Sigmoid colon (tissue), 7 donors: ENCODE measurements at places on chromosomes 7 and 10. TPM values are rescaled to one million over a fixed set of nuclear protein-coding genes. Genes with fewer than 3 reads are reported as not detected.

- H3K4me1 ChIP-seq = no peaks in the 10 kb centered on the region
- no peak for DNase-seq
- no peaks in the 10 kb centered on the region for H3K36me3 ChIP-seq
- no peak overlapping the region for H3K27ac ChIP-seq
Observed at GRCh38 chr10:71939861-71940474, 24.2 kb upstream of the CHST3 start.

GRCh38 chr10:92239151-92239599 lies 51.7 kb downstream of the CPEB3 start:
- peak overlapping the region; percentile 78 for H3K4me3 ChIP-seq
- no peaks in the 10 kb centered on the region for H3K36me3 ChIP-seq
- peak overlapping the region; percentile 94 for H3K27ac ChIP-seq
- H3K4me1 ChIP-seq = peaks cover 44% of the 10 kb centered on the region
- DNase-seq = peak; percentile 63

DNA sequence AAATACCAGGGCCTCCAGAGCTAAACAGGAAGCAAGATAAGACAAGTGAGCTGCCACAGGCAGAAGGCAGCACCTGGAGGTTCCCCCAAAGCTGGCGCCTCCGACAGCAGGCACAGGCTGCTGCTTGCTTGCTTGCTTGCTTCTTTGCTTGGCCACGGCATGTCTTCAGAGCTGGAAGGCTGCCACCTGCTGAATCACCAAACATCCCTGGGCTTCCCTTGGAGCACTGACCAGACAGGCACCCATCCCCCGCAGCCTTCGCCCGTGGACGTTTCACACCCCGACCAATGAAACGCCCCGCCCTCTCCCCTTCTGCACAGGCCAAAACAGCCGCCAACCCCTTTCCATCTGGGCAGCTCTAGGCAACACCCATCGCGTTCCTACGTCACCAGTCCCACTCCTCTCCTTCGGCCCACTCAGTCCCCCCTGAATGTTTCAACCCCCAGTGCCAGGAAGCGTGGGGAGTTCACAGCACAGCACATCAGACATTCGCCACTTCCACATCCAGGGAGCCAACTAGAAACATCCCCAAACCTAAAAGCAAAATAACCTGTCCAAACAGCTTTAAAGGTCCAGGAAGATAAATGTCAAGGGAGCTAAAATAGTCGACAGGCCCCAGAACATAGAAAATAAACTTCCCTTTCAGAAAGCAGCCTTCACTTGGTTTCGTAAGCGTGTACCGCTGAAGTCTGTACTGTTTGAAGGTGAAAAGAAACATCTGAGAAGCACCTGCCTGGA lies 1.6 kb downstream of the SGMS1 start:
- peaks cover 46% of the 10 kb centered on the region for H3K4me1 ChIP-seq
- H3K27me3 ChIP-seq = no peaks in the 10 kb centered on the region

DNA sequence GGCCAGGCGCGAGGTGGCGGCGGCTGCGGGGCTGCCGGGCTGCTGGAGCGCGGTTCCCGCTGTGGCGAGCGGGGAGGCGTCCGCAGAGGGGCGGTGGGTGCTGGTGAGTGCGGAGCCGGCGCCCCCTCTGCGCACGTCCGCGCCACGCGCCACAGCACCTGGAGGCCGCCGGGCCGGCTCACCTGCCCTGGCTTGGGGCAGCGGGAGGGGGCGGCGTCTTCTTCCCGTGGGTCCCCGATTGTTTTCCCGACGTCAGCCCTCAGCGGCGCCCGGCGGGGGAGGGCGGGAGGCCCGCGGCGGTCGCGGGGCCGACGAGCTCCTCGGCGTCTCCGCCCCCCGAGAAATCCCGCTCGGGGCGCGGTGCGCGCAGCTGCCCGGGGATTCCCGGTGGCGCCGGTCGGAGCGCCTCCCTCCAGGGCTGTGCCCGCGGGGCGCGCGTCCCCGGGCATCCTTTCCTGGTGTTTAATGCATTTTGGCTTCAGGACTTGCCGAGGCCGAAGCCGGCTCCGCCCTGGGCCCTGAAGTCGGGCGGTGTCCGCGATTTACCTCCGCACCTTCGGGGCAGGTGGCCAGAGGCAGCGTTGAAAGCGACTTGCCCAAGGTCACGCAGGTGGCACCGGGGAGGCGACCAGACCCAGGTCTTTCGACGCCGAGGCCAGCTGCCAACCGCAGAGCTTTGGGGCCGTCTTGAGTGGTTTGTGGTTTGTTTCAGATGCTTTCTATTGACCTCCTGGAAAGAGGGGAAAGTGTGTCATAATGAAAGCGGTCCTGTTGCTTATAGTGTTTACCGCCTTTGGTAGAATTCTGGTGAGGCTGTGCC lies 561 bp downstream of the PLEKHA1 start:
- H3K36me3 ChIP-seq = no peaks in the 10 kb centered on the region
- peak; percentile 75 for DNase-seq
- peak overlapping the region; percentile 100 for H3K27ac ChIP-seq
- H3K4me1 ChIP-seq = peaks cover 61% of the 10 kb centered on the region
- H3K27me3 ChIP-seq = no peaks in the 10 kb centered on the region

GRCh38 chr7:47376991-47377616 lies 204.8 kb downstream of the TNS3 start:
- H3K27ac ChIP-seq = no peak overlapping the region
- DNase-seq = peak; percentile 52
- peaks cover 32% of the 10 kb centered on the region for H3K4me1 ChIP-seq
- H3K36me3 ChIP-seq = no peaks in the 10 kb centered on the region
- no peak overlapping the region for H3K4me3 ChIP-seq

- H3K4me3 ChIP-seq = no peak overlapping the region
- H3K27ac ChIP-seq = no peak overlapping the region
- H3K36me3 ChIP-seq = no peaks in the 10 kb centered on the region
- H3K27me3 ChIP-seq = no peaks in the 10 kb centered on the region
- DNase-seq = no peak
Observed at GRCh38 chr7:22426463-22427094, 69.6 kb upstream of the RAPGEF5 start.

GRCh38 chr10:132078746-132079345 lies 13.1 kb downstream of the JAKMIP3 start:
- H3K27me3 ChIP-seq = no peaks in the 10 kb centered on the region
- DNase-seq = no peak
- no peaks in the 10 kb centered on the region for H3K36me3 ChIP-seq
- no peak overlapping the region for H3K27ac ChIP-seq
- H3K4me1 ChIP-seq = no peaks in the 10 kb centered on the region

DNA sequence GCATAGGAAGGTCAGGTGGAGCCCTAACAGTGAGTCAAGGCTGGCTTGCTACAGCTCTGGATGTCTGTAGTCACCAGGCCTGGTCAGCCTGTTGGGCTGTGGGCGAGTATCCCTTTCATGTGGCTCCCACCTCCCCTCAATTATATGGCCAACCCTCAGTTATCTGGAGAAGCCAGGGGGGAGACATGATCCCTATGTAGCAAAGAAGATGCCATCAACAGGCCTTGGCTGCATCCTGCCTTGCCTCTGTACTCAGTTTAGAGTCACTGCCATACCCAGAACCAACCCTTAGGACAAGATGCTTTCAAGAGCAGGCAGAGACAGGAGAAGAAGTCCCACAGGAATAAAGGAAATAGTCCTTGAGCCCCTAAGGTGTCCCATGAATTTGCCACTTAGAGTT lies 763.9 kb downstream of the GRID1 start:
- DNase-seq = no peak
- no peaks in the 10 kb centered on the region for H3K27me3 ChIP-seq
- no peaks in the 10 kb centered on the region for H3K36me3 ChIP-seq
- no peak overlapping the region for H3K27ac ChIP-seq
- no peak overlapping the region for H3K4me3 ChIP-seq
- H3K4me1 ChIP-seq = no peaks in the 10 kb centered on the region

DNA sequence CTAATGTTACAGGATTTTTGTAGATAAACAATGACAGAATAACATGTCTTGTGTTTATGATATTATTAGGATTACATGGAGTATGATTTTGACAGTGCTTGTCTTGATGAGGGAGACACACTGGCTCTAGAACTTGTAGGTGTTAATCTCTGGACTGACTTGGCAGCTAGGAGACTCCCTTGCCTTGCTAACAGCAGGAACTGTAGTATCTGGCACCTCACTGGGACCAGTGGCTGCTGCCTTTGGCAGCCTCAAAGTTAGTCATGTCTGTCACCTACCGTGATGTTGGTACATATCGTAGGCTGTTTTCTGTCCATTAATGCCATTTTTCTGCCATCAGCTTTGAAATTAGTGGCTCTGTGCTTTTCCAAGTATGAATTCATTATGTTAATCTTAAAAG lies 261.5 kb downstream of the CDK14 start:
- H3K4me1 ChIP-seq = no peaks in the 10 kb centered on the region
- H3K36me3 ChIP-seq = no peaks in the 10 kb centered on the region
- no peak for DNase-seq
- no peak overlapping the region for H3K4me3 ChIP-seq
- H3K27ac ChIP-seq = no peak overlapping the region

- H3K27me3 ChIP-seq = no peaks in the 10 kb centered on the region
- H3K4me3 ChIP-seq = no peak overlapping the region
- no peaks in the 10 kb centered on the region for H3K36me3 ChIP-seq
- no peak for DNase-seq
Observed at GRCh38 chr7:51426163-51426562, 109.6 kb upstream of the COBL start.

DNA sequence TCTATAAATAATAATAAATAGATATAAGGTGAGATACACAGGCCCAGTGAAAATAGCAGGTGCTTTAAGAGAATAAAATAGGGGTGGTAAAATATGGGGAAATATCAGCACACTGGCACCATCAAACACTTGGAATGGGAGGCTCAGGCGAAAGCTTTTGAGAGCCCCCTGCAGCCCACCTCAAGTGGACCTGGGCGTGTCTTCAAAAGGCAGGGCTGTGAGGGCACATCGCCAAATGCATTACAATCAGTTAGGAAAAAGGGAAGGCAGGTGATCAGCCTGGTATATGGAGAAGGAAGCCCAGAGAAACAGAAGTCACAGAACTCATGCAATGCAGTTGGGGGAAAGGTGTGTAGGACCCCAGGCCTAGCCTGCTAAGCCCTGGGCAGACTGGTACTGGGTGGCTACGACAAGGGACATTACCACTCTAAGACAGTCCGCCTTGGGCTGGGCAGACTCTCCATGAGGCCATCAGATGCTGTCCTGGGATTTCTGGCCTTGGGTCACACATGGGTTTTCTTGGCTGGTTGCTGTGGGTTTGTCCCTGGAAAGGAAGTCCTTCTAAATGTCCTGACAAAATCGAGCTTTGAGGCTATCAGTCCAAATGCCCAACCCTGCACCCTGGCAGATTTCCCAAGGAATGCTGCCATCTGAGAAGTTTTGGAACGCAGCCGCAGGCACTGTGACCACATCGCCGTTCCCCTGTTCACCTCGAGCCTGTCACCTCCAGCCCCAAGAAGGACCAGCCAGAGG lies 330.6 kb downstream of the GRID1 start:
- no peak overlapping the region for H3K4me3 ChIP-seq
- no peaks in the 10 kb centered on the region for H3K4me1 ChIP-seq
- H3K27me3 ChIP-seq = no peaks in the 10 kb centered on the region
- H3K27ac ChIP-seq = no peak overlapping the region
- no peaks in the 10 kb centered on the region for H3K36me3 ChIP-seq

DNA sequence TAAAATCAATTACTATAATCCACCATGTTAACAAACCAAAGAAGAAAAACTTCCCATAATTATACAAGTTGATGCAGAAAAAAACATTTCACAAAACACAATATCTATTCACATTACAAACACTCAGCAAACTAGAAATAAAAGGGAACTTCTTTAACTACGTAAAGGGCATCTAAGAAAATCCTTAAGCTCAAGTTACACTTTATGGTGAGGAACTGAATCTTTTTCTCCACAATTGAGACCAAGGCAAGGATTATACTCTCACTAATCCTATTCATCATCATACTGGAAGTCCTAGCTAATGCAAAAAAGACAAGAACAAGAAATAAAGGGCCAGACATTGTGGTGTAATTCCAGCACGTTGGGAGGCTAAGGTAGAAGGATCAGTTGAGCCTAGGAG lies 159.9 kb downstream of the ZNF365 start:
- no peak for DNase-seq
- no peaks in the 10 kb centered on the region for H3K36me3 ChIP-seq
- no peaks in the 10 kb centered on the region for H3K27me3 ChIP-seq
- H3K4me3 ChIP-seq = no peak overlapping the region
- H3K27ac ChIP-seq = no peak overlapping the region

- no peak overlapping the region for H3K4me3 ChIP-seq
- no peaks in the 10 kb centered on the region for H3K27me3 ChIP-seq
- peaks cover 30% of the 10 kb centered on the region for H3K4me1 ChIP-seq
- no peak overlapping the region for H3K27ac ChIP-seq
- DNase-seq = no peak
- no peaks in the 10 kb centered on the region for H3K36me3 ChIP-seq
Observed at GRCh38 chr7:131616487-131617200, 60.2 kb upstream of the PODXL start.

DNA sequence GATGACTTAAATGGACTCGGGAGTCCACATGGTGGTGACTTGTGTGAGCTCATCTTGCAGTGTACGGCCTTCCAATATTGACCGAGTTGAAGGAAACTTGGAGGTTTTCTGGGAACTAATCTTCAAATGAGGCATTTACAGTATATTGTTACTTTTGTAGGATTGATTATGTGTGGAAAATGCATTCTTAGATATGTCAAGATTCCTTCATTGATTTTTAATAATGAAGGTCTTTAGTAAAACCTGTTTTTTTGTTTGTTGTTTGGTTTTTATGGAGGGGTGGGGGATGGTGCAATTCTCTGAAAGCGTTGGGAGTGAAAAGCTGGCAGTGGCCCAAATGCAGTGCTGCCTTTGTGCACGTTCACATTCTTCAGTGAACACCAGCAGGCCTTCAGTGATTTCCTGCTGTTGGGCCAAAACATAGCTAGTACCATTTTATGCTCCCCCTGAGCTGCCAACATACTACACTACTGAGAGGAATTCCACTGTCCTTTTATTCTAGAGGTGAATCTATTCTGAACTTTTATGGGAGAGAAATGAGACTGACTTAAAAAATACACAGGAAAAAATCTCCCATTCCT lies 50.4 kb downstream of the CCNY start:
- H3K36me3 ChIP-seq = no peaks in the 10 kb centered on the region
- no peaks in the 10 kb centered on the region for H3K27me3 ChIP-seq
- H3K4me3 ChIP-seq = no peak overlapping the region

GRCh38 chr10:95333997-95334804 lies 43.4 kb upstream of the PDLIM1 start:
- peaks cover 70% of the 10 kb centered on the region for H3K4me1 ChIP-seq
- no peaks in the 10 kb centered on the region for H3K27me3 ChIP-seq
- DNase-seq = peak; percentile 88

Gene GHITM
- total RNA-seq = 140 TPM

Gene COL13A1
- total RNA-seq = 5.5 TPM

Gene CAMK2B
- 2.0 TPM for total RNA-seq

Gene HACD1
- total RNA-seq = 80.0 TPM

Gene WNT2
- under 0.01 TPM for total RNA-seq

Gene FIGNL1
- 6.9 TPM for total RNA-seq

Gene LEP
- total RNA-seq = 1.4 TPM

Gene NODAL
- not detected for total RNA-seq

Gene PARD3
- 89.2 TPM for total RNA-seq
